Astrocyte (in vitro differentiated cells and primary cell): ENCODE measurements at places on chromosomes 4 and X. TPM values are rescaled to one million over a fixed set of nuclear protein-coding genes. Genes with fewer than 3 reads are reported as not detected.
A peak's percentile ranks its signal among the peaks of the same experiment; 100 is the strongest.

DNA sequence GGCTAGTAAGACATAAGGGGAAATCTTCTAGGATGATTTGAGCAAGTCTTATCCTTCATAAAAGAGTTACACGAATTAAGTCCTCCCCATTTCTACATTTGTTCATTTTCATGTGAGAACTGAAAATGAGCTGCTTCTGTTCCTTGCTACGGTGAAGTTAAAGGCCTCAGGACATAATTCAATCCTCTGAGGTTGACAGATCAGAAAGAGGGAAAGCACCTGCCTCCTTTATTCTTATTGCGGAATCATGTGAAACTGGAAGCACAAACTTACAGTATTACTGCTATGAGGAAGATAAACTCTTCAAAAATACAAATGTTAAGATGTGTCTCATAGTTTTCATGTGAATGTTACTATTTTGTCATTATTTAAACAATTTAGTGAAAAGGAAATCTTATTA is 395.3 kb downstream of the STPG2 start:
- H3K4me3 ChIP-seq, result no peak overlapping the region
- no peak overlapping the region for H3K27ac ChIP-seq
- H3K27me3 ChIP-seq, result no peaks in the 10 kb centered on the region
- no peak for DNase-seq
- H3K36me3 ChIP-seq, result no peaks in the 10 kb centered on the region

GRCh38 chr4:47717188-47717587 is 120.7 kb downstream of the CORIN start:
- no peak overlapping the region for H3K27ac ChIP-seq
- DNase-seq, result no peak
- H3K27me3 ChIP-seq, result peaks cover 2% of the 10 kb centered on the region
- H3K36me3 ChIP-seq, result no peaks in the 10 kb centered on the region
- no peaks in the 10 kb centered on the region for H3K4me1 ChIP-seq
- H3K4me3 ChIP-seq, result no peak overlapping the region

DNA sequence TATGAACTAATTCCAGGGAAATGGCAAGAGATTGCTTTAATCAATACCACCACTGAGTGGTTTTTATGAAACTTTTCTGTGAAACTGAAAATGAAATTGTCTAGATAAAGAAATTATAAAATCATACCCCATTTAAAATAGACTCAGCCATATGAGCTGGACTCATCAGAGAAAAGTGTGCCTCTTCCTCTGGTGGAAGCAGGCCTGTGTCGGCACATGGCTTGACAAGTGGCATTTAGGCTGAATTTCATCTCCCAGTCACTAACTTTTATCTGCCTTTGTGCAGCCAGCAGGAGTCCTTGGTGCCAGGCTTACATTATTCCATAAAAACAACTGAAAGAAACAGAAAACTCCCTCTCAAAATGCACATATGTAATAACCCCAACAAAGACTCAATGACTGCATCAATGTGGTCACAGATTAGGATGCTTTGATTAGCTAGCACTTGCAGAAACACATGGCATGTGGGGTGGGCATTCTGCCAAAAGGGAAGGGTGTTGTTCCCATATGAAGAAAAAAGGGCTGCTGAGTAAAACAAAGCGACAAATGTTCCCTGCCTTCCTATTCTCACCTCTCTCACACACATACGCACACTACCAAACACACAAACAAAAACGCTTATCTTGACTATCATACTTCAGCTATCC is 232.3 kb downstream of the PABPC4L start:
- H3K27me3 ChIP-seq, result no peaks in the 10 kb centered on the region
- peaks cover 3% of the 10 kb centered on the region for H3K4me1 ChIP-seq
- DNase-seq, result peak; percentile 79
- H3K36me3 ChIP-seq, result no peaks in the 10 kb centered on the region
- H3K4me3 ChIP-seq, result no peak overlapping the region
- no peak overlapping the region for H3K27ac ChIP-seq

DNA sequence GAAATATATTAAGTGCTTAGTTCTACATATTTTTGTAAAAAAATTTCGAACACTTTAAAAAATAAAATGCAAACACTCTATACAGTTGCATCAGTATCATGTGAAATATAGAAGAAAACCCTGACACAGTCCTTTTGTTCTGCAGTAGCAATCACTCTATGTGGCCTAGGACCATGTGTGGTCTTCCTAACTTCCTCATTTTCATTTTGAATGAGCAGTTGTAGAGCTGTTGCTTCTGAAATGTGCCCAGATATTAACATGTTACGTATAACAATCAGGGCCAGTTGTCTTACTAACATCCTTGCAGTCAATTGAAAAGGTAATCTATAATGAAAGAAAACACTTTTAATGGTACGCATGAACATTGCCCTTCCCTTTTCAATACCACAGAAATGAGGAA is 107.9 kb downstream of the ZNF827 start:
- DNase-seq, result no peak
- no peak overlapping the region for H3K27ac ChIP-seq
- H3K36me3 ChIP-seq, result no peaks in the 10 kb centered on the region
- H3K27me3 ChIP-seq, result no peaks in the 10 kb centered on the region
- H3K4me1 ChIP-seq, result no peaks in the 10 kb centered on the region
- H3K4me3 ChIP-seq, result no peak overlapping the region

DNA sequence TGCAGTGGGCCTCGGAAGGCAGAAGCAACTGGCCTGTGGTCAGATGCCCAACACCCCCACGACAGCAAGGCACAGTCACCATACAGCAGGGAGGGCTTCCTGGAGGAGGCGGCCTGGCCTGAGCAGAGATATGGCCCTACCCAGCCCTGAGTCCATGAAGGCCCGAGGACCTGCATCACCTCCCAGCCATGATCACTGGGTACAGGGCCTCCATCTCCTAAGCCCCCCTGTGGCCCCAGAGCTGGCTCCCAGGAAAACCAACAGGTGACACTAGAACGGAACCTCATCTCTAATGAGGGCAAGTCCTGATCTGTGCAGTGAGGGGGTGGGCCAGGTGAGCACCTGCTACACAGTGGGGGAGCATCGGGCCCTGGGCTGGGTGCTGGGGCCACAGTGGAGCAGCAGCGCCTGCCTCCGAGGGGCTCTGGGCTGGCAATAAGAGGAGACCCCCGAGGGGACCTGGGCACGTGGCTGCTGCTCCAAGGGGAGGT is 26.2 kb upstream of the MXD4 start:
- peaks cover 11% of the 10 kb centered on the region for H3K4me1 ChIP-seq
- no peaks in the 10 kb centered on the region for H3K27me3 ChIP-seq
- no peak for DNase-seq
- no peak overlapping the region for H3K4me3 ChIP-seq
- no peak overlapping the region for H3K27ac ChIP-seq

DNA sequence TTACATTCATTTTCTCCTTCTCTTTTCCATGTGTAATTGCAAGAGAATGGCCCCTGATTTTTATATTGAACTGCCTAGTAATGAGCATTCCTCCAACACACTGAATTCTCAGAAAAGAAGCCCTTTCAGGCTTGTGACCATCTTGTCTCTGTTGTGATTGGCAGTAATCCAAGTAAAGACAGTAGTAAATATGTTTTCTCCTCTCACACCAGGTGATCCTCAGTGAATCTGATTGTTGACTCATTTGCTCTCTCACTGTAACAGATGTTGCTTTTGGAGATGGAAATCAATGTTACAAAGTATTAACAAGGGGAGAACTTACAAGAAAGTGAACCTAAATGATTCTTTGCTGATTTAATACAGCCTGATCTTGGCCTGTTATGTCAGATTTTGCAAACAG is 271.0 kb downstream of the AFF2 start:
- H3K27me3 ChIP-seq, result no peaks in the 10 kb centered on the region
- H3K36me3 ChIP-seq, result no peaks in the 10 kb centered on the region
- no peaks in the 10 kb centered on the region for H3K4me1 ChIP-seq
- DNase-seq, result no peak
- no peak overlapping the region for H3K27ac ChIP-seq
- H3K4me3 ChIP-seq, result no peak overlapping the region

GRCh38 chrX:15646543-15646942 is 18.1 kb downstream of the CLTRN start:
- no peaks in the 10 kb centered on the region for H3K27me3 ChIP-seq
- H3K36me3 ChIP-seq, result no peaks in the 10 kb centered on the region
- DNase-seq, result no peak
- no peaks in the 10 kb centered on the region for H3K4me1 ChIP-seq
- no peak overlapping the region for H3K27ac ChIP-seq
- no peak overlapping the region for H3K4me3 ChIP-seq

- H3K27me3 ChIP-seq, result no peaks in the 10 kb centered on the region
- H3K27ac ChIP-seq, result no peak overlapping the region
- DNase-seq, result no peak
- H3K4me1 ChIP-seq, result no peaks in the 10 kb centered on the region
- no peak overlapping the region for H3K4me3 ChIP-seq
- no peaks in the 10 kb centered on the region for H3K36me3 ChIP-seq
These were observed 75.3 kb downstream of the SLIT2 start for GRCh38 chr4:20326977-20327376.

GRCh38 chrX:86295293-86295692 is 147.0 kb downstream of the DACH2 start:
- no peak overlapping the region for H3K27ac ChIP-seq
- no peak for DNase-seq
- no peaks in the 10 kb centered on the region for H3K36me3 ChIP-seq
- no peaks in the 10 kb centered on the region for H3K4me1 ChIP-seq
- H3K4me3 ChIP-seq, result no peak overlapping the region

- no peak overlapping the region for H3K4me3 ChIP-seq
- no peak for DNase-seq
- H3K36me3 ChIP-seq, result no peaks in the 10 kb centered on the region
- no peaks in the 10 kb centered on the region for H3K27me3 ChIP-seq
- no peak overlapping the region for H3K27ac ChIP-seq
These were observed 241.1 kb downstream of the GRXCR1 start for GRCh38 chr4:43133566-43133965.

- H3K36me3 ChIP-seq, result no peaks in the 10 kb centered on the region
- no peaks in the 10 kb centered on the region for H3K4me1 ChIP-seq
These were observed 16.4 kb downstream of the TSPAN7 start for GRCh38 chrX:38577738-38578137.

DNA sequence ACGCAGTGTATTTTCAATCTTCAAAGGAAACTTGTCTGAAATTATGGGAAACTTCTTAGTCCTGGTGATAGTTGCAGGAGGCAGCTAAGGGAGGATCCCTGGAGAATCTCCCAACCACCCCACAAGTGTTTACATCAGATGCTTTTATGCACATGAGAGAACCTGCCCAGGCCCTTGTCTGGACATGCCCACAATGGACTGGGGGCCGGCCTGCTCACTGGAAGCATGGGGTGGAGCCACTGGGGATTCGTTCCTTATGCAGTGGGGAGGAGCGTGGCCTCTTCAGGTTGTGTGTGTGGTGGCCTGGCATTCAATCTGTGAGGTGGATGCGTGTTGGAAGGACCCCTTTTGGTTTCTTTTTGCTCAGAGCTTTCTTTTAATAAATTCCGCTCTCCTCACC is 398.7 kb upstream of the PPP1R2C start:
- H3K4me3 ChIP-seq, result no peak overlapping the region
- no peaks in the 10 kb centered on the region for H3K27me3 ChIP-seq
- no peak for DNase-seq
- H3K4me1 ChIP-seq, result no peaks in the 10 kb centered on the region
- H3K36me3 ChIP-seq, result no peaks in the 10 kb centered on the region

DNA sequence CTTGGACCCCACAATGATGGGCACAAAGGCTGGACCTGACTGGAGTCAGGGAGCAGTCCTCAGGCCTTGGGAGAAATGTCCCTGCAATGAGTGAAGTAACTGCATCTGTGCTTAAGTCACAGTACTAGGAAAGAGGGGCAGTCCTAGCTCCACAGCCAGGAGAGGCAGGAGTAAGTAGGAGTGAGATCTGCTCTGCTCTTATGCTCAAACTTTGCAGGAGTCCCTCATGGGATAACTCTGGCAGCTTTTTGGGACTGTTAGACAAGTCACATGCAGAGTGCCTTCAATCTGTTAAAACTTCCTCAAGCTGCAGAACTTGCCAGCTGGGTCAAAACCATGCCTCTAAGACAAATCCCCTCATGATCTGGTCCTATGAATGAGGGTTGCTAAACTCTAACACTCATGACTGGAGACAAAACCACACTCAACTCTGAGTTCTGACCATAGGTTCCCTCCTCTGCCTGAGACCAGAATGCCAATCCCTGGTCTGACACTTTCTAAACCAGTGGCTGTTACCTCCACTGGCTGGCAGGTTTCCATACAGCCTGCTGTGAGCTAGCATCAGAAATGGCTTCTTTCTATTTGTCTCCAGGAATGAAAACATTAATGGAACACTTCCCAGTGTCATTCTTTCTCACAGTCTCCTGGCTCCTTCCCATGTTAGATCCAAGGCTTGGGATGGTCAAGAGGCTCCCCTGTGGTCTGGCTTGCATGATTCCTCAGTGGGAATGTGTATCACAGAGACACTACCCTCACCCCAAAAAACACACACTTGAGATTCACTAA is 819.3 kb downstream of the PCDH7 start:
- H3K4me1 ChIP-seq, result no peaks in the 10 kb centered on the region
- H3K27ac ChIP-seq, result no peak overlapping the region

- peaks cover 47% of the 10 kb centered on the region for H3K4me1 ChIP-seq
- peak overlapping the region; percentile 4 for H3K4me3 ChIP-seq
- no peaks in the 10 kb centered on the region for H3K36me3 ChIP-seq
- H3K27ac ChIP-seq, result peak overlapping the region; percentile 87
- peak; percentile 99 for DNase-seq
These were observed 99.0 kb downstream of the FIP1L1 start for GRCh38 chr4:53476232-53477037.

DNA sequence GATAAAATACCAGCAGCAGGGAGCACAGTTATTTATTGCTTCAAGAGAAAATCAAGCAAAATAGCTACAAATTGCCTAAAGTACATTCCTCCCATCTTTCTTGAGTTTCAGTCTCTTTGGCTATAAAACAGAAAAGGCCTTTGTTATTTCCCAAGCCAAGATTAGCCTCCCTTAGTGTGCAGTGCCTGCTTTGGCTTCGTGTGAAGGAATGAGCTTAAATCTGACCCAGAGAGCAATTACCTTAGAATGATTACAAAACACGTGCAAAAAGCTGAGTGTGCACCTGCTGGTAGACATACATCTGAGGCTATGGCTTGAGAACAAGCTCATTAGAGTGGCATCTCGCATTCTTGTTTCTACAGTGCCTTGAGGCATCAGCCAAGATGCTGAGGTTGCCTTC is 250.8 kb downstream of the C4orf33 start:
- H3K4me1 ChIP-seq, result peaks cover 2% of the 10 kb centered on the region
- no peaks in the 10 kb centered on the region for H3K27me3 ChIP-seq
- no peak overlapping the region for H3K4me3 ChIP-seq
- no peaks in the 10 kb centered on the region for H3K36me3 ChIP-seq

The ARMCX6 gene
- 68.0 and 71.2 TPM in 2 replicates for total RNA-seq

The SLITRK2 gene
- not detected in 2 replicates for total RNA-seq

The RTL9 gene
- total RNA-seq, result 0.91 and 0.94 TPM in 2 replicates

The TMA16 gene
- total RNA-seq, result 33.3 and 33.5 TPM in 2 replicates

The TSPYL2 gene
- total RNA-seq, result 30.7 and 31.5 TPM in 2 replicates

The KLB gene
- total RNA-seq, result not detected in 2 replicates

The PCDH19 gene
- 11.6 and 14.9 TPM in 2 replicates for total RNA-seq

The GLRB gene
- total RNA-seq, result 5.7 and 6.8 TPM in 2 replicates

The SPRY1 gene
- total RNA-seq, result 44.5 and 51.6 TPM in 2 replicates

The ZCCHC13 gene
- not detected in 2 replicates for total RNA-seq

The MAGEB1 gene
- total RNA-seq, result not detected in 2 replicates

The NEXMIF gene
- total RNA-seq, result 0.48 TPM in 2 replicates

The ETDA gene
- not detected in 2 replicates for total RNA-seq

The FGA gene
- total RNA-seq, result not detected in 2 replicates

The XKRX gene
- not detected in 2 replicates for total RNA-seq

The SUPT20HL1 gene
- not detected in 2 replicates for total RNA-seq

The TEX13D gene
- not detected in 2 replicates for total RNA-seq
